ENCODE measurements at places on chromosomes 7 and 10. TPM values are rescaled to one million over a fixed set of nuclear protein-coding genes. Genes with fewer than 3 reads are reported as not detected.

The C10orf53 gene
- not detected for total RNA-seq

The SFTPA1 gene
- total RNA-seq = not detected

The SERPINE1 gene
- 464 TPM for total RNA-seq

The GIMAP2 gene
- total RNA-seq = 1.4 TPM

The SPDYE2 gene
- not detected for total RNA-seq

The SH2D4B gene
- total RNA-seq = not detected

The SLC26A3 gene
- total RNA-seq = not detected

The HPSE2 gene
- total RNA-seq = under 0.01 TPM

The INMT gene
- 7.0 TPM for total RNA-seq

The BTBD16 gene
- not detected for total RNA-seq

All from subcutaneous preadipocyte (primary cell).